ENCODE measurements at places on chromosomes 11 and 22. TPM values are rescaled to one million over a fixed set of nuclear protein-coding genes. Genes with fewer than 3 reads are reported as not detected.

CABP4 gene
- total RNA-seq, result 3.8 TPM

- DNase-seq, result no peak
Observed at GRCh38 chr11:73114110-73114834, 27.8 kb downstream of the FCHSD2 start.

LZTR1 gene
- 70.8 TPM for total RNA-seq

GRCh38 chr11:67657300-67657699 lies 6.8 kb upstream of the ACY3 start:
- DNase-seq, result no peak

DNA sequence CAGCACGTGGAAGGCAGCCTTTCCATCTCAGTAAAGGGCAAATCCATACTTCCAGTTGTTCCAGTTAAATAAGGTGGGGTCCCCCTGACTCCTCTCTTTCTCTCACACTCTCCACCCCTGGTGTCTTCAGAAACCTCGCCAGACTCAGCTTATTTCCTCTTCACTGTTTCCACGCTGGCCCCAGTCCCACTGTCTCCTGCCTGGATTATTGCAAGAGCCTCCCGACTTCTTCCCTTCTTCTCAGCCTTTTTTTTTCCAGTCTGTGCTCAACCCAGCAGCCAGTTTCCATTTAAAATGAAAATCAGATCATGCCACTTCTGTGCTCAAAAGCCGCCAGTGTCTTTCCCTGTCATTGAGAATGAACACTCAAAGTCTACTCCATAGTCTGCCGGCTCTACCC lies 131.4 kb downstream of the PKNOX2 start:
- no peak for DNase-seq

CASP1 gene
- 25.0 TPM for total RNA-seq

DNA sequence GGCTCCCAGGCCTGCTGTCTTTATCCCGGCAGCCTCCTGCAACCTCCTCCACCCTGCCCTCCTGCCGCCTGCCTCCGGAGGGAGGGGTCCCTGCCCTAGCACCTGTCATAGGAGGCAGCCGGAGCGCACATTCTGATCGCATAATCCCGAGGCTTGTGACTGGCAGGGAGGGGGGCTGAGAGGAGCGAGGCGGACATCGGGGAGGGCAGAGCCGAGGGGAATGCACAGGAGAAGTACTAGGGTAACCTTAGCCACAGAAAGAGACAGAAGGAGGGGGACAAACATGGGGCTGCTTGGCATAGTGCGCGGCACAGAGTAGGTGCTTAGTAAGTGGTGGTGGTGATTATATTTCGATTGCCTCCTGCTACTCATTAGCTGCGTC lies 9.2 kb upstream of the ALX4 start:
- DNase-seq, result no peak

DNA sequence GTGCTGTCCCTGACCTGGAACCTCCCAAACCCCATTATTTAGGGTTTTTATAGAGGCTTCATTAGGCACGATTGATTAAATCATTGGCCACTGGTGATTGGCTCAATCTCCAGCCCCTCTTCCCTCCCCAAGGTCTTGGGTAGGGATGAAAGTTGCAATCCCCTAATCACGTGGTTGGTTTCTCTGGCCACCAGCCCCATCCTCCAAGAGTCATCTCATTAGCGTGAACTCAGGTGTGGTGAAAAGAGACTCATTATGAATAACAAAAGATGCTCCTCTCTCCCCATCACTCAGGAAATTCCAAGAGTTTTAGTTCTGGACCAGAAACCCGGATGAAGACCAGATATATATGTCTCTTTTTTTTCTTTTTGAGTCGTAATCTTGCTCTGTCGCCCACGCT lies 7.6 kb upstream of the MARK2 start:
- no peak for DNase-seq

GRCh38 chr22:33819743-33820142 lies 100.5 kb downstream of the LARGE1 start:
- no peak for DNase-seq

OR52H1 gene
- not detected for total RNA-seq

DUSP8 gene
- total RNA-seq, result 14.8 TPM

All from mesenteric fat pad (tissue), 1 donor.